ENCODE measurements at places on chromosomes 5 and 9.

- DNase-seq: no peak
These were observed 26.0 kb upstream of the STXBP1 start for GRCh38 chr9:127586096-127586495.

GRCh38 chr5:50766462-50766861, 100.0 kb downstream of the PARP8 start:
- no peak for DNase-seq

DNA sequence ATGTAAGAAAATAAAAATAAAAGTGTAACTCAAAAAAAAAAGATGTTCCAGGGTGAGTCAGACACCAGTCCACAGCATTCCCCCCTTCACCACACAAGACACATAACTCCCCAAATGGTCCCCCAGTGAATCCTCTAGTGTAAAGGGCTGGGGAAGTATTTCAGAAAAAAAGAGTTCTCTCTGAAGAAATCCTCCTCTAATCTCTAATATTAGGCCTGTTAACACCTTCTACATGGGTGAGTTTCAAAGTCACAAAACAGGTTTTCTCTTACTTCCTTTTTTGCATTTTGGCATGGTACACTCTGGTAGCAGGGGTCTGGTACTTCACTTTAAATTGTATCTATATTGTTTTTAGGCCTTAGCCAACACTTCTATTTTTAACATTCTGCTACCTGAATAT, 28.2 kb downstream of the RNF145 start:
- no peak for DNase-seq

DNA sequence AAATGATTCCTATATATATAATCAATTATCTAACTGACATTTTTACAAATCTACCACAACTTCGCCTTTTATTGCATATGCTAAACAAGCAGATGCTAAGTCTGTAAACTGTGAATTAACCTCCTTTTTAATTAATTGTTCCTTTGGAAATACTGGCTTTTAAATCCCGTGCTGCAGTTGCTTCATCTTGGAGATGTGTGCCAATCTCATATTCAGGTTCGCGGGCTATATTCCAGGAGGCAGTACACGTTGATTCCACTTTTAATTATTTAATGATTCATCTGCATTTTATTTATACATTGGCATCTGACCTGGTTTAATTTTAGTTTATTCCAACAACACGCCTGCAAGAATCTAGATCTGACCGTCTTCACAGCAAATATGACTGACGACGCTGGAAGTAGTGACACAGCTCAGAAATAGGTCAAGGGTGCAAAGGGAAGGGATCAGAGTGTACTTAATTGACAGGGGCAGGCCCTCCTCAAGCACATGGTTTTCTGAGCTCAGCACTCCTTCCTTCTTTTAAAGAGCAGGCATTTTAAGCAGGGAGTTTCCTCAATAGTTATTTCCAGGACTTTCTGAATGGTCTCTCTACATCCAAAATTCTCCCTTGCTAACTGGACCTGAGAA, 125.2 kb downstream of the GLIS3 start:
- DNase-seq: no peak

- DNase-seq: no peak
These were observed 117.9 kb upstream of the GRIA1 start for GRCh38 chr5:153372425-153373129.

DNA sequence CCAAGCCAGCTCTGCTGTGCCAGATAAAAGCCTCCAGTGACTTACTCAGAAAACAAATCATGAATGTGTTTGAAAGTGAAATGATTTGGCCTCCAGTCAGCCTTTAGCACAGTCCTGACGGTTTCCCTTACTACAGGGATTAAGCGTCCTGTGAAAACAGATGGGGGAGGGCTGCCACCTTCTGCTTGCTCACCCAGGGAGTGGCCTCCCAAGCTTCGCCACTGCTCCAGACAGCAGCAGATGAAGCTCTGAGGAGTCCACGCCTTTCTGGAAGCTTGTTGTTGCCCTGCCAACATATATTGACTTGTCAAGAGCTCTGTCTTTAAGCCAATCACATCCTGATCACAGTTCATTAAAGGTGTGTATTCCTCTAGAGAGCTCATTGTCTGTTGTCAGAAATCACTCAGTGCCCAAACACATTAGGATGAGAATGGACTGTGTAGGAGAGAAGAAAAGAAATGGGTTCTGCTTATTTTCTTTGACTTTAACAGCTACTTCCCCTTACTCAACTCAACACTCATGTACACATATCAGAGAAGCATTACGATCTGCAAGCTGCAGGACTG, 4.9 kb upstream of the FYB1 start:
- DNase-seq: no peak

- DNase-seq: no peak
These were observed 752 bp downstream of the TSTD2 start for GRCh38 chr9:97632248-97632984.

DNA sequence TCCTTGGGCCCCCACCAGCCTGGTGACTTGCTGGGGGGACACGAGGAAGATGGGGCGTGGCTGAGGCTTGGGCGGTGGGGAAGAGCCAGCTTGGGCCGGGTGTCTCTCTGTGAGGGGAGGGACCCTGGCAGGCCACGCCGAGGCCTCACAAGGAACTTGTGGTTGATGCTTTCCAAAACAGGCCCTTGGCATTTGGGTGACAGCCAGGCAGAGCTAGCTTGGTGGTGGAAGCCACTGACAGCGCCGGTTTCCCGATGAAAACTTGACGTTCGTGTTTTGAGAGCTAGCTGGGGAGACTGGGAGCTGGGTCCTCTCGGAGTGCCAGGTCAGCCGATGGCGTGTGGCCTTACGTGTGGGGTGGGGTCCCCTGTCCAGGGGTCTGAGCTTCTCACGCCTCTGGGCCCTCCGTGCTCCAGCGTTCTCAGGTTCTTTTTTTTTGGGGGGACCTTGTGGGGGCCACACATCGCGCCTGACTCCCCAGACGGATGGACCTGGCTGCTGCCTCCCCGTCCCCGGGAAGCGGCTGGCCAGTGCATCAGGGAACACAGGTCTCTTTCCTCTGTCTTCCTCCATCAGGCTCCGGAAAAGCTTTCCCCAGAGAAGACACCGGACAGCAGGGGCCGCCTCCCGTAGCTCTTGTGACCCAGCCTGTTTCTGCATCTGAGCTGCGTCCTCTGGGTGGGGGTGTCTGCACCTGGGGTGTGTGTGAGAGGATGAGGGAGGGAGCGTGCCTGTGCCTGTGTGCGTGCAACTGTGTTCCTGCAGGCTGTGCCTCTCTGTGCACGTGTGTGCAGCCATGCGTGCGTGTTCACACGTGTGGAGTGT, 129.3 kb upstream of the LPCAT1 start:
- DNase-seq: no peak

DNA sequence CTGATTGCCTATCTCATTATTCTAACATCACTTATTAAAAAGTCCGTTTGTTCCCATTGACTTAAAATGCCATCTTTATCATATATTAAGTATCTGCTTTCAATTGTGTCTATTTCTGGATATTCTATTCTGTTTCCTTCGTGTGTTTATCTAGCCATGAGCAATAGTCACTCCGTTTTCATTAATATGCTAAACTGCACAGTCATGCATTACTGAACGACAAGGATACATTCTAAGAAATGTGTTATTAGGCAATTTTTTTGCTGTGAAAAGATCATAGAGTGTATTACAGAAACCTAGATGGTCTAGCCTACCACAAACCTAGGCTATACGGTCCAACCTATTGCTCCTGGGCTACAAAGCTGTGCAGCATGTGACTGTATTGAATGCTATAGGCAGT, 482.9 kb downstream of the IRX1 start:
- DNase-seq: no peak

GRCh38 chr9:72292256-72292682, 72.7 kb downstream of the ZFAND5 start:
- DNase-seq: no peak

DNA sequence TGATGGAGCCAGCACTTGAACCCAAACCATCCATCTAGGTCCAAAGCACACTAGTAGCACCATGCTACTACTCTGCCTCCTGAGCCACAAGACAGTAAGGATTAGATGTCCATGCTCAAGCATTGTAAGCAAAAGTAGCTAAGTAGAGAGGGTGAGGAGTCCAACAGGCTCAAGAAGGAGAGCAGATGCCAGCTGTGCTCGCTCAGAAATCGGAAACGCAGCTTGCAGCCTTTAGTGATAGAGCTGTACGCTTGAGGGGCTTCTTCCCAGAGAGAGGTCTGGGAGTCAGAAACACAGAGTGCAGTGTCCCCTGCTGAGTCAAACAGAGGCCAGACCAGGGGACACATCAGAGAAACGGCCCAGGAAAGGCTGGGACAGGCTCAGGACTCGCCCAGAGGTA, 32.7 kb upstream of the GABRP start:
- no peak for DNase-seq
